ENCODE measurements at places on chromosomes 1 and 21.

DNA sequence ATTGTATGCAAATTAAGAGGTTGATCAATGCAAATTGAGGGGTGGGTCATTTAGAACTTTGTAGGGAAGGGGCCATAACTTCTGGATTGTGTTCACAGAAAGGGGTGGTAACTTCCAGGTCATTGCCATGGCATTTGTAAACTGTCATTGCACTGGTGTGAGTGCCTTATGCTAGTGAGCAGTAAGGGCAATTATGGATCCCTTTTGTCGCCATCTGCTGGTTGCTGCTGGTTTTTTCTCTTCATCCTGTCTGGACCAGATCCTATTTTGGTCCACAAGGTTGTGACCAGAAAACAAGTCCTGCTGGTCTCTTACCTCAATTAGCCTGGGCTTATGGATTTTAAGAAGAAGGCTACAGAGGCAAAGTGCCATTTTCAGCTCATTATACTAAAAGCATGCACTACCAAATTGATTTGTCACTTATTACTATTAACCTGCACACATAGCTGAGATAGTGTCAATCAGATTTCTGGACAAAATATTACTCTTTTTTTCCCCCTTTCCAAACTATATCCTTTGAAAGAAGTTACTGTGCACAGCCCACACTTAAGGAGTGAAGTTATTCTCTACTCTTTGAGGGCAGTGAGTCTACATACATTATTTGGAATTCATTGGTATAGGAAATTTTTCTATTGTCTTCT is 196.2 kb downstream of the ZC3H11B start:
- DNase-seq: no peak

DNA sequence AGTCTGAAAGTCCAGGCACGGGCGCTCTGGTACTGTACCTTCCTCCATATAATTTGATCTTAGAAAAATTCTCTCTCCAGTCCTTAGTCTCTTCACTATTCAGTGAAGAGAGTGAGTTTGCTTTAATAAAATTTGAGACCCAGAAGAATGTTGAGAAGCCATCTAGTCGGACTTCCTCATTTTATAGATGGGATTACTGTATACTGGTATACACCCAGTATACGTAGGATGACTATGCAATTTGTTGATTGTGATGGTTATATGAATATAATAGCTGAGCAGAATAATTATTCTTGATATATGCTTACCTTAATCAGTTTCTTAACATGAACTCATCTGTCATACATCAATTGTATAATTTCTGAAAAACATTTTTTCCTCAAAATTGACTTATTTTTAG is 328.0 kb upstream of the B3GALT2 start:
- no peak for DNase-seq

GRCh38 chr1:208851366-208851765 is 607.2 kb upstream of the PLXNA2 start:
- DNase-seq: peak; percentile 2

DNA sequence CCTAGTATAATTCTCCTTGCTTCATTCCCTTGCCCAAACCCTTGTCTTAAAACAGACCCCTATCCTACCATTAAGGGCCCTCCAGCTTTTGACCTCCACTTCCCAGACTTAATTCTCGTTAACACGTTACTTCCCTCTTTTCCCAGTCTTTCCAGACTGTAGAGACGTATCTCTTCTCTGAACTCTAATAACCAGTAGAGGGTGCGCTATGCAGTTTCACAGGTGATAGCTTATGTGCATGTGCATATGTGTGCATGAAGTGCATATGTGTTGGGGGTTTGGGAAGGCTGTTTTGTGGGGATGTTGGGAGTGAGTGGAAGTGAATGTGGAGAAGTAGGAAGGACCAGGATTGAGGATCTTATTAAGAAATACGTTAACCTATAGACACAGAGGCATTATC is 78.1 kb upstream of the CCDC190 start:
- no peak for DNase-seq

DNA sequence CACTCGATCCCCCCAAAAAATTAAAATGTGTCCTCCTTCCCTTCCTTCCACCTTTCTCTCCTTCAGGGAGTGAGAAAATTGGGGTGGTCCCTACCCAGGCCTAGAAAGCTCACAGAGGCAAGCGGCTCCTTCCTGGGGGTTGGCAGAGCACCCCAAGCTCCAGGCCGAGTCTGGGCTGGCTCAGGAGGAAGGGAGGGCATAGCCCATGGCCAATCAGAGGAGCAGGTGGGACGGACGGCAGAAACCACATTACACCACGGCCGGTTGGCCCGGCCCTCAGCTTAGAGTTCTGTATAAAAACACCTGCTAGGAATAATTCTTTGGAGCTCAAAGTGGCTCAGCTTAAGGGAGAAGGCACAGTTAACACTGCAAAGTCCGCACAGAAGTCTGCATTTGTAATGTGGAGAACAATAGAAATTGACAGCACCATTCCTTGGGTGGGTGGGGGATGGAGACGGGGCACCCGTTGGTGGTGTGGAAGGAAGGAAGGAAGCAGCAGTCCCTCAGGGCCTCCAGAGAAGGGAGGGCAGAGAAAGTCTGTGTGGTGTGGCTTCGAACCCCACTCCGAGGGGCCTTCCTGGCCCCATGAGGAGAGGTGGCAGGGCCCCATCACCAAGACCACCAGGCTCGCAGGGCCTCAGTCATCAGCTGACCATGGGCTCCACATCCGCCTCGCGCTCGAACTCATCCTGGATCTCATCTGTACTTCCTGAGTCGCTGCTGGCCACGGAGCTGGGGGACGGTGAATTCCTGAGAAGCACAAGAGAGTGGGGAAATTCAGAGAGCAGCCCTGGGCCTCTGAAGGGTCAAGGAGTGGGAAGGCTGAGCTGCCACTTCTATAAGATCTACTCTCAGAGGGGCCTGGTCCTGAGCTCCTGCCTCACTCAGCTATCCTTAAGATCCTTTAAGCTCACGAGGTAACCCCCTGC is 5.8 kb upstream of the ALDH4A1 start:
- DNase-seq: no peak

GRCh38 chr1:220655509-220655908 is 34.7 kb upstream of the C1orf115 start:
- no peak for DNase-seq

GRCh38 chr21:46515109-46515508 is 56.4 kb downstream of the DIP2A start:
- DNase-seq: no peak

GRCh38 chr1:92488832-92489231 is 2.1 kb upstream of the GFI1 start:
- no peak for DNase-seq

DNA sequence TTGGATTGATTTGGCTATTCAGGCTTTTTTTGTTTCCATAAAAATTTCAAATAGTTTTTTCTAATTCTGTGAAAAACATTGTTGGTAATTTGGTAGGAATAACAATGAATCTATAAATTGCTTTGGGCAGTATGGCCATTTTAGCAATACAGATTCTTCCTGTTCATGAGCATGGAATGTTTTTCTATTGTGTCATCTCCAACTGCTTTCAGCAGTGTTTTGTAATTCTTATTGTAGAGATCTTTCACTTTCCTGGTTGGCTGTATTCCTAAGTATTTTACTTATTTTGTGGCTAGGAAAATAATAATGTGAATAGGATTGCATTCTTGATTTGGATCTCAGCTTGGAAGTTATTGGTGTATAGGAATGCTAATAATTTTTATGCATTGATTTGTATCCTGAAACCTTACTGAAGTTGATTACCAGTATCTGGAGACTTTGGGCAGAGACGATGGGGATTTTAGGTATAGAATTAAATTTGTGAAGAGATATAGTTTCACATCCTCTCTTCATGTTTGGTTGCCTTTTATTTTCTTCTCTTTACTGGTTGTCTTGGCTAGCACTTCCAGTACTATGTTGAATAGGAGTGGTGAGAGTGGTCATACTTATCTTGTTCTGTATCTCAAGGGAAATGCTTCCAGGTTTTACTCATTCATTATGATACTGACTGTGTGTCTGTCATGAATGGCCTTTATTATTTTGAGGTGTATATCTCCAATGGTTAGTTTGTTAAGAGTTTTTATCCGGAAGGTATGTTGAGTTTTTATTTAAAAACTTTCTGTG is 57.3 kb downstream of the DRAM2 start:
- DNase-seq: no peak

DNA sequence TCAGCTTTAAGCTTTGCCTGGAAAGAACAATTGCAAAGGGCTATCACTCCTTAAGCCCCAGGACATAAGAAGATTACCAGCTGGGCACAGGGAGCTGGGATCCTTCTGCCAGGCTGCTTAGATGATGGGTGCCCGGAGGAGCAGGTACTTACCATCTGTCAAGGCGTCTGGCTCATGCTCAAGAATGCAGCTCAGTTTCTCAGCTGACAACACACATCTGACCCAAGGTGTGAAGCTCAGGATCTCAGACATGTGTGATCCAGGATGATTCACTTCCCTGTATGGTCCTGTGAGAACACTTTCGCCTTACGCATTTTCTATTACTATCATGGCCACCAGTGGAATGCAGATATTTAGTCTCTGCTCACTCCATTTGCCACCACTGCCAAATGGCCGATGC is 14.7 kb upstream of the DISC1 start:
- peak; percentile 93 for DNase-seq

DNA sequence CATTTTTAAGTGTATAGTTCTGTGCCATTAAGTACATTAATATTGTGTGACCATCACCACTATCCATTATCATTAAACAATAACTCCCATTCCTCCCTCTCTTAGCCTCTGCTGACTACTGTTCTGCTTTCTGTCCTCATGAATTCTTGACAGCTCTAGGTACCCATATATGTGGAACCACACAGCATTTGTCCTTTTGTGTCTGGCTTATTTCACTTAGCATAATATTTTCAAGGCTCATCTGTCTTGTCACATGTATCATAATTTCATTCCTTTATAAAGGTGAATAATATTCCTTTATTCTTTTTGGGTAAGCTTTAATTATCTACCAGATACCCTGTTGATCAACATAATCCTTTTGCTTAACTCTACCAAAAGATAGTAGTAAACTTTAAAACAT is 47.7 kb downstream of the SPEN start:
- no peak for DNase-seq

- no peak for DNase-seq
Measured at GRCh38 chr1:68359045-68359444, 90.7 kb downstream of the RPE65 start.

DNA sequence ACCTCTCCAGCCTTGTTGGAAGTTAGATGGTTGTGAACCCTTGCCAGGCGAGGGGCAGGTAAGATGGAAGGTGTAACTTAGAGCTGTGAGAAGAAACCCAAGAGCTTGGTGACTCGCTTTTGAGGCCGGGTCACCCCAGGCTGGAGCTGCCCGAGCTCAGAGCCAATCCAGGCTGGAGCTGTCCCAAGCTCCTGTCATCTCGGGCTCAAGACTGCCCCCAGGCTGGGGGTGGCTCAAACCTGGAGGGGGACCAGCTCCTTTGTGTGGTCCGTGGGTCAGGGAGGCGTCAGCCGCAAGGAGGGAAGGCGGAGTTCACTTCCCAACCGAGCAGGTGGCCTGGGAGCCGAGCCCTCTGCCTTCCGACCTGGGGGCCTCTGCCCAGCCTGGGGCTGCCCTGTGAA is 2.0 kb downstream of the HUNK start:
- no peak for DNase-seq

DNA sequence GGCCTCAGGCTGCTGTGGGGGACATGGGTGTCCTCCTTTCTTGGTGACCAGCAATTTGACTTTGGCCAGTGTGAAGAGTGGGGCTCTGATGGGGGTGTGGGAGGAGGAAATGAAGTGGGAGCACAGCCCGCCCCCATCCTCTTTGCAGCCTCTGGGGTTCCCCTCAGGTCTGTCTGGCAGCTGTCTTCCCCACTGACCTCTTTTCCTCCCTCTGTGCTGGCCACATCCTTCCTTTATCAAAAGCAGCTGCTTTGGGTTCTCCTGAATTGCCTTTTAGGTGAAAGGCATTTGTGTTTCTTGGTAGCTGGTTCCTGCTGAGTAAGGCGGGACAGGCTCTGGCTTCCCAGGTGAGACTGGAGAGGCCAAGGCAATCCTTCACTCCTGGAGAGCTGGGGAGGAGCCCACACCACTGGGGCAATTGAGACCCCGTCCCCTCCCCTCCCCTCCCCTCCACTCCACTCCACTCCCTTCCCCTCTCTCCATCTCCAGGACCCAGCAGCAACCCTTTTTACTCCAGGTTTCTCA is 24.9 kb downstream of the PCAT6 start:
- DNase-seq: no peak

DNA sequence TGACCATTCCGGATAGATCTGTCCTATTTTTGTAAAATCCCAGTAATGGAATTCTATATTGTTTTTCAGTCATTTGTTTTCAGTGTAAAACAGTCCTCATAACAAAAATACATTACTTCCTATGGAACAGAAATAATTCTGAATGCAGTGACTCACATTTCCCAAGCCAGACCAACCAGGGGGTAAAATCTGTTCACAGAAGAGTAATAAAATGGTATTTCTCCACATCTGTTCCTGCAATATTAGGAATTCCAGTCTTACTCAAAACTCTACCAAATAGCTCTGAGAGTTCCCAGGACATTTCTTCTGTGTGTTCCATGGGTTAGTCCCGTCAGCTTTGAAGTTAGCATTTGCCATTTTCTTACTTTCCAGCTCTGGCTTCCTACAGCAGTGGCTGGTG is 2.6 kb upstream of the DDR2 start:
- no peak for DNase-seq

- no peak for DNase-seq
Measured at GRCh38 chr1:22325531-22326371, 125.9 kb upstream of the ZBTB40 start.

GRCh38 chr21:16588433-16588860 is 858.7 kb downstream of the USP25 start:
- peak; percentile 44 for DNase-seq

- DNase-seq: no peak
Measured at GRCh38 chr1:112337028-112337531, 58.9 kb upstream of the CTTNBP2NL start.

DNA sequence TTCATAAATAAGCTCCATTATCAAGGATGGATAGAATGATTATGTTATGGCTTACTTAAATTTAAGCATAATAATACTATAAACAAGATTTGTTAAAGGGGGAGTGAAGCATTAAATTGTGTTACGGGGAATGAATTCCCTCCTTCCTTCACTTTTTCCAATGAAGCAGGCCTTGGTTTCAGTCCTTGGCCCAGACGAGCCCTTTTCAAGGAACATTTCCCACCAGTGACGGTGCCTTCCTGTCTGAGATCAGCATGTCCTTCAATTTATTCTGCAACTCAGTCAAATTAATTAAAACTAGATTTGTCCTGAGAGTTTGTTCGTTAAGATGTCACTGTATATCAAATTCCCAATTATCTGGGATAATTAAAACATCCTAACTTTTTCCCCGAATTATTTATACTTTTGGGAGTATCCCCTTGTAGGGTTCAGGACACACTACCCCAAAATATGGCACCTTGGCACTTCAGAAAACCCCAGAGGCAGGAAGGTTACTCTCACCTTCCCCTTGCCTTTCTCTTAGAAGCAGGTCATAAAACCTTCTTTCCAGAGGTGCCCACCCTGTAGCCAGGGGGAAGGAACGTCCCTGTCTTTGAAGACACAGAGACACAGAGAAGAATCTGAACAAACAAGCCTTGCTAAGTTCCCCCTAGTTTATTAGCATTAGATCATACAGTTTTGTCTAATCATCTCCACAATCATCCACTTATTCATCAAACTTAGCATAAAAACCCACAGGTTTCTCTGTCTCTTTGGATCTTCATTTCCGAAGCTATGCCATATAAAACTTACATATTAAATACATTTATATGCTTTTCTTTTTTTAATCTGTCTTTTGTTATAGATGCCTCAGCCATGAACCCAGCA is 86.2 kb upstream of the ARHGAP29 start:
- no peak for DNase-seq

Data from NCI-H524 treated with DMSO at 0.1 percent for 48 hours (cell line).